ENCODE measurements at places on chromosomes 3 and 15.
A peak's percentile ranks its signal among the peaks of the same experiment; 100 is the strongest.

GRCh38 chr3:143832433-143832832 lies 15.8 kb downstream of the SLC9A9 start:
- DNase-seq, result no peak

DNA sequence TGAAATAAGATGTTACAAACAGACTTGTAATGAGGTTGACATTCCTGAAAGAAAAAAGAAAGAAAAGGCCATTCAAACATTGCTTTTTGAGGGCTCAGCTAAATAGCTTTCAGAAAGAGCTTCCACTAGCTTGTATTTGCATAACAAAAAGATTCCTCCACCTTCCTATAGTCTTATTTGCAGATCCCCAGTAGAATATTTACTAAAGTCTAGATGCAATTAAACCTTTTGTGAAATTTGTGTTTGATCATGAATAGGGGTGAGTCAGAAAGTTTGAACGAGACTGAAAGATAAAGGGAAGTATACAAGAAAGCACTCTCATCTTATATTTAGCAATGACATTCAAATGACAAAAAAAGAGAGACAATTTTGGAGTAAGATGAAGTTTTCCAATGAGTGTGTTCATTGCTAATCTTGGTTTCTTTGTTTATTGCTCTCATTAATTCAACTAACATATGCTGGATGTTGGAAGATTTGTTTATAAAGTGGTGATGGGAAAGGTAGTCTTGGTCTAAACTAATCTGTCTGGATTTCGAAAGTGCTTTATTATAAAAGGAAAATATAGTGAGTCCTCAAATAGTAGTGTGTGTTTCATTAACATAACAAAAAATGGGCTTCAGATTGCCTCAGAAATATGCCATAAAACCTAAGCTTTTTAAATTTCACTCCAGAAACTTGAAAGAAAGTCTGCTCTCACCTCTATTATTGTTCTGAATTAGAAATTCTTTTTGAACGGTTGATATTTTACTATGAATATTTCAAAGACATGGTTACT lies 9.1 kb upstream of the CADPS start:
- DNase-seq, result no peak

GRCh38 chr3:127456471-127457093 lies 134.0 kb downstream of the TPRA1 start:
- DNase-seq, result no peak

GRCh38 chr15:80755885-80756284 lies 23.3 kb upstream of the CEMIP start:
- no peak for DNase-seq

DNA sequence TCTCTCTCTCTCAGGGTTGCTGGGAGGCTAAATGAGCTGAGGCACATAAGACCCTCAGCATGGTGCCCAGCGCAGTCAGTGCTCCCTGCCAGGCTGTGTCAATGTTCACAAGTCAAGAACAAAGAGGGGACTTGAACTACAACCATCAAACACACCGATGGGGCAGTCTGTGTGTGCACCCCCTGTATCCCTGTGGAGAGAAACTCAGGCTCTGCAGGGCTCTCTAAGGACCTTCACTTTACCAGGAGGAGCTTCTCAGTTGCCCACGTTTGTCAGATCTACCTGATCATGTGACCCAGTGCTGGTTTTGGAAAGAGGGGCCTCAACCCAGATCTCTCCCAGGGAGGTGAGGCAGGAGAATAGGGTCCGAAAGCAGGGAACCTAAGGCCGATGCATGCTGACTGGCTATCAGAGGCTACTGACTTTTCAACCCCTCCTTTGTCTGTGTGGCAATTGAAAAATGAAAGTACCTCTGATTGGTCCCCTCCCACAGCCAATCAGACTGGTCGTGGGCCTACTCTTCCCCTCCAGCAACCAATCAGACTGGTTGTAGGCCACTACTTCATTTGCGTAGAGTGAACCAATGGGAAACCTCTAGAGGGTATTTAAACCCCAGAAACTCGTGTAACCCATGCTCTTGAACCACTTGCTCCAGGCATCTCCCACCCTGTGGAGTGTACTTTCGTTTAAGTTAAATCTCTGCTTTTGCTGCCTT lies 34.0 kb downstream of the RHCG start:
- DNase-seq, result no peak

DNA sequence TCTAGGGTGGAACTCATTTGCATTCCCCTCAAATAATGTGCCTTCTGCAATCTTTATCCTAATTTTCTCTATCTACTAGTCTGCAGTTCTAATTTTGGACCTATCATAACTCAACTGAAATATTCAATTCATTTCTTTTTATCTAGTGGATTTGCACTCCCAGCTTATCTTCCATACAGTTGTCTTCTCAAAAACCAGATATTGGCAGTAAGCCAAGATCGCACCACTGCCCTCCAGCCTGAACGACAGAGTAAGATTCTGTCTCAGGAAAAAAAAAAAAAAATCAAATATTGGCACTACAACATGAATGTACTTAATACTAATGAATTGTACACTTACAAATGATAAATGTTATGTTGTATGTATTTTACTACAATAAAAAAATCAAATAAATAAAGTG lies 18.0 kb upstream of the CHMP2B start:
- DNase-seq, result no peak

GRCh38 chr3:122714273-122714672 lies 33.6 kb downstream of the PARP14 start:
- DNase-seq, result no peak

GRCh38 chr15:60091157-60091556 lies 87.0 kb downstream of the FOXB1 start:
- DNase-seq, result no peak

DNA sequence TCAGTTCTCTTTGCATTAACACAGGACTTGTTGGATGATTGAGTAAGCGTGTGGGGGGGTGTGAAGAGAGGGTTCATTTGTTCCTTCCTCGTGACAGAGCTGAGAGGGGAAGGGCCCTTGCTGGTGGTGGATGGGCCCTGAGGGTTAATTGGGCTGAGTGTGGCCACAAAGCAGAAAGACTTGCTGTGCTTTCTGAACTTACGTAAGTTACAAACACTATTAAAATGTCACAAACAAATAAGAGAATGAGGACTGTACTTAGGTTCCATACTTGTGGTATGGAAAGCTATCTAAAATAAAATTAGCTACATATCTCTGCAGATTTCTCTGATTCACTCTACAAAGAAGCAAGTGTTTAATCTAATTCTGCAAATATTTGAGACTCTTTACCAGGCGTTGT lies 231.3 kb downstream of the LPP start:
- no peak for DNase-seq

- DNase-seq, result no peak
These were observed 306.7 kb downstream of the LRTM1 start for GRCh38 chr3:54621184-54621583.

- DNase-seq, result no peak
These were observed 447.4 kb downstream of the GABRB3 start for GRCh38 chr15:26325495-26325894.

DNA sequence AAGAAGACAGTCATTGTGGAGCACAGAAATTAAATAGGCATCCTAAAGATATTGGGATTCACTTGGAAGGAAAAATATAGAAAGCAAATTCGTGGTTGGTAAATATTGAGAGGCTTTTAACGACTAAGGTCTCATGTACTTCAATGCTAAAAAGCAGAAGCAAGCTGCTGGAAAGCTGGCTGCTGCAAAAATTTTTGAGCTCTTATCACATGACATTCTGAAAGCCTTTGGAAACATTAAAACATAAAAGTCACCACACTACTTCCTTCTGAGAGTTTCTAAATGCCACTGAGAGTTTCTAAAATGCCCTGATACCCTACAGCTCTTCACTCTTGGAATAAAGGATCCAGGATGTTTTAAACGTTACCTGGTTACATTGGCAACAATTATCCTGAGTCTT lies 39.0 kb upstream of the CBLB start:
- no peak for DNase-seq

DNA sequence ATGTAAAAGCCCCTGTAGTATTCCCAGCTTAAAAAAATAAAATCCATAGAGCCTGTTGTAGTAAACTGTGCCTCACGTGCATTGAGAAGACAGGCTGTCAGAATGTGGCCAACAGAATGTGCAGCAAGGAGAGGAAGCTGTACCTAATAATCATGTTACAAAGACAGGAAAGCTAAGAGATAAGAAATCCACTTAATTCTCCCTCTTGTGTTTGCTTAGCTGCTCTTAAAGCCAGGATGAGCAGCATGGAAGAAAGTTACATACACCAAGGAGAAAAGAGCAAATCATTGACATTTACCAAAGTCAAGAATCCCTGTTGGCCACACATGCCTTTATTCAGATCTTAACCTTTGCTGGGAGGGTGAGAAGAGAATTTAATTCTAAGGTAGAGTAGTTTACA lies 85.9 kb downstream of the TNIK start:
- DNase-seq, result no peak

GRCh38 chr3:178084938-178085816 lies 451.1 kb upstream of the KCNMB2 start:
- peak; percentile 13 for DNase-seq

DNA sequence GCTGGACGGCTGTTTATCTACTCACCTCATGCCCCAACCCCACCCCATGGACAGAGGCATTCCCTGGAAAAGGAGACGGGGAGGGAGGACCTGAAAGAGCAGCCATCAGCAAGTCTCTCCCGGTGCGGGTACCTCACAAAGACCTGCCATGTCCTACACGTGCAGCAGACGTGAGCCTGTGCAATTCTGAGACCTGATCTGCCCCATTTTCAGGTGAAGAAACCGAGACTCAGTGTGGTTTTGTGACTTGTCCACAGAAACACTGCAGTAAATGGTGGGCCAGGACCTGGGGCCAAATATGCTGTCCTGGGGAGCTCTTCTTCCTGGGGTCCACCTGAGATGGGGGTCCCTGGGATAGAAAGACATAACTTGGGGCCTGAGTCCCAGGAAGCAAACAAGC lies 137.0 kb upstream of the LINGO1 start:
- DNase-seq, result no peak
